Stimulated activated CD8-positive, alpha-beta memory T cell treated with anti-CD3 and anti-CD28 coated beads, Interleukin-4, amount 100 ng/mL, for 4 hours (primary cell): ENCODE measurements at places on chromosomes 4 and X.
A peak's percentile ranks its signal among the peaks of the same experiment; 100 is the strongest.

DNA sequence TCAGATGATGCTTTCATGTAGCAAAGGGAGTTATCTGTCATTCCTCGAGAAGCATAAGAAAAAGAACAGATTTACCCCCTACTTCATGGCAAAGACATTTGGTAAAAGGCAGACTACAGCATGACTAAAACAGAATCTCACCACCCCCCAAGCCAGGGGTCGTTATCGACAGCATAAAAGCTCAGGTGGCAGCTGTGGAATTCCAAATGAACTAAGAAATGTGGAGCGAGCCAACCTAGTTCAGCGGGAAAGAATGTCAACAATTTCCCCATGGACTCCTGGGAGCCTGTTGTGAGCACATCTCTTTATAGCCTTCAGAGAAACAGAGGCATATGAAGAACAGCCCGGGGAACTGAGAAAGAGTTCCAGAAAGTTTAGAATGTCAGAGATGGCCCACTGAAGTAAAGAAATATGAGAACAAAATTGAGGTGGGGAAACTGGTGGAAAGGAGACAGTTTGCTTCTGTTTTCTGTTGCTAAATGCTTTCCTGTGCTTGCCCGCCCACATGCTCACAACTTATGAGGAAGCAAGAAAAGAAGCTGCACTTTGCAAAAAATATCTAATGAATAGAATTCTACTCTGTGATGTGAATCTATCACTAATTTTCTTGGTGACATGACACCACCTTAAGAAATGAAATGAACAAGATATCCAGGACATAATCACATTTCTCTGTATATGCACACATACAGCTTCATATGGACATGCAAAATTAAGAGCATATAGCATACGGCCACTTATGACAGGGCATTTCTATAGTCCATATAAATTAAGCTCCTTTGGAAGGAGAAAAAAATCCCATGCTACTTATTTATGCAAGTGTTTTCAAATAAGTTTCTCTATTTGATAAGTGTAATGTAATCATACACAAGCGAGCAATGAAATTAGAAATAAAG is 135.3 kb upstream of the MID1 start:
- no peak for DNase-seq

DNA sequence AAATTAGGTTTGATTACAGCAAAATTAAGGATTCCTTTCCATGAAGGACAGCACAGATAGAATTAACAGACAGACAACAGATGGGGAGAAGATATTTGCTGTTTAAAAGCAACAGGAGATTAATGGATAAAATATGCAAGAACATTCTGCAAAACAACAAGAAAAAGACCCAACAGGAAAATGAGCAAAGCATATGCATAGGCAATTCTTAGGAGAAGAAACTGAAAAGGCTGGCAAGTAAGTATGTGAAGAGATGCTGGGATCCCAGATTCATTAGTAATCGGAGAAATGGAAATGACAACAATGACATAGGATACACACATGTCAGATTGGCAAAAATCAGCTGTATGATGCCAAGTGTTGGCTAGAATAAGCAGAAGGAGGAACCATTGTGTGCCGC is 27.5 kb upstream of the HMGB3 start:
- DNase-seq, result no peak

DNA sequence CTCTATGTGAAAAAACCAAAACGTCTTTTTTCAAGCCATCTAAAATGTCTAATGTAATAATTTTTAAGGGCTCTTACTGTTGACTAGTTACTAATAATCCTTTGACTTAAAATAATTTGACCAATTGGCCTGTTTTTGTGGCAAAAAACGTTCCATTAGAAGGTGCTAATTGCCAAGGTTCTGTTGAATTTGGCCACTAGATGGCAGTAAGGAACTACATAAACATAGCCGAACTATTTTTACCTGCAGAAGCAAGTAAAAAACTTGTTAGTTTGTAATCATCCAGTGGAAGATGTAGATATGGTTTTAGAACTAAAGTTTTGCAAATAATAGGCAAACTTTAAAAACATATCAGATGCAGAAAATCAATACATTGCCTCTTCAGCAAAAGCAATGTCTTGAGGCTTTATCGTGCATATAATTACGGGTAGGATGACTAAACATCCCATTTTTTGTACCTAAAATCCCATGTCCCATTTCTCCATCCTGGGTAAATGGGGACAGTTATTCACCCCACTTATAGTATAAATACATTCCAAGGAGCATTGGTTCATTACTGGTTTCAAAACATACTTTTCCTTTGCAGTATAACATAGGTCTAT is 57.6 kb downstream of the PROM1 start:
- DNase-seq, result no peak

- DNase-seq, result no peak
These were observed 89.3 kb upstream of the NEIL3 start for GRCh38 chr4:177220376-177220775.

DNA sequence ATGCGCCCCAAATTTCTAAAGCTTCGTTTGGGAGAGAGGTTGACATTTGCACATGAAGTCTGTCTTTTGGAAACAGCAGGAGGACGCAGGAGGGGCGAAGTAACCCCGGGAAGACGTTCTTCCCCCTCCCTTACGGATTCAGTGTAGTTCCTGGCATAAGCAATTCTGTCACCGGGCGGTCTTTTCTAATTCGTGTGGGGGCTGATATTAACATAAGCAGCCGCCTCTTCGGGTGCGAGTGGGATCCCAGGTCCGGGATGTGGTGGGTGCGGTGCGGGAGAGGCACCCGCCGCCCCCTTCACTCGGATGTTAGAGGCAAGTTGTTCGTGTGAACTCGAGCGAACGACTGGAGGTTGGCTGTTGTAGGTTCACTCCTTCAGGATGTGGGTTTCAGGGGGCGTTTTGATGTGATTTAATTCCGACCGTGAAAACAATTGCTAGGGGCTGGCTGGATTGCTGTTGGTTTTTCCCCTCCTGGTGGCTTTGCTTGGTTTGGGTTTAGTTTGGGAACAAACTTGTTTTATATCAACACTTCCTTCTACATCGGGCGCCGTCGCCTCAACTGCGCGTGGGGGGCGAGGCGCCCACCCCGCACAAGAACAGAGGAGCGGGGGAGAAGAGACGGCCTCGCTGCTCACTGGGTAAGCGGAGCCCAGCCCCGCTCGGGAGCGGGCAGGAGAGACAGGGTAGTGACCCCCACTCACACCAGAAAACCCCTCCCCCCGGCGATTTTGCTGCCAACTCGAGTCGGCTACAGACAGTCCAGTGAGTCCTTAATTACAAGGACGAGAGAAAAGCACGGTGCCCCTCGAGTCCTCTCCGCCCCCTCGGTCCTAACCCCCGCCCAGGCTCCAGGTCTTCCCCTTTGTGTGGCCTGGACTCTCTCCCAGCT is 2.9 kb upstream of the LEF1 start:
- DNase-seq, result peak; percentile 28

GRCh38 chrX:17703201-17703600 is 34.1 kb upstream of the SCML1 start:
- no peak for DNase-seq

DNA sequence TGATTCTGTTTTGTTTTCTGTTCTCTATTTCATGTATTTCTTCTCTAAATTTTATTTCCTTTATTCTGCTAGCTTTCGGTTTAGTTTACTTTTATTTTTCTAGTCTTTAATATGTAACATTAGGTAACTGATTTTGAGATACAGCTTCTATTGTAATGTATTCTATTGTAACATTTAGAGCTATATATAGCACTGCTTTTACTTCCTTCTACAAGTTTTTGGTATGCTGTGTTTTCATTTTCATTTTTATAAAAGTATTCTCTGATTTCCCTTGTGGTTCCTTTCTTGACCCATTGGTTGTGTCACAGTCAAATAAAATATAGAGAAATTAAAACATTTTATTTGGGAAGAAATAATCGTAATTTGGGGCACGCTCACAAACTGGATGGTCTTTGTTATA is 13.9 kb upstream of the CT47A1 start:
- DNase-seq, result no peak

GRCh38 chr4:56804551-56804950 is 16.9 kb downstream of the SPINK2 start:
- no peak for DNase-seq

DNA sequence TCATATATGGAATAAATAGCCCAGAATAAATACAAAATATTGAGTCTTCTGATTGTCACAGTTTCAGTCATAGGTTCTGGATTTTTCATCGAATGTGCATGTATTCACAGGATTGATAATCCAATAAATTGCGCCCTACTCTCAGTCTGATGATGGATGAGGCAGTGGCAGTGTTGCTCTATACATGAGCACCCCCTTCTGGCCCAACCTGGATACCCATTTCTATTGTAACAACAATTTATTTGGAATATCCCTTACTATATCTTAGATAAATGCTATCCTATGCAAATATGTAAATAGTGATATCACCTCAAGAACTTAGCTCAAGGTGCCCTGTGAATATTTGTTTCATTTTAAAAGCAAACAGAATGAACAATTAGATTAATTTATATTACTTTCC is 733.7 kb upstream of the PABPC4L start:
- DNase-seq, result no peak

DNA sequence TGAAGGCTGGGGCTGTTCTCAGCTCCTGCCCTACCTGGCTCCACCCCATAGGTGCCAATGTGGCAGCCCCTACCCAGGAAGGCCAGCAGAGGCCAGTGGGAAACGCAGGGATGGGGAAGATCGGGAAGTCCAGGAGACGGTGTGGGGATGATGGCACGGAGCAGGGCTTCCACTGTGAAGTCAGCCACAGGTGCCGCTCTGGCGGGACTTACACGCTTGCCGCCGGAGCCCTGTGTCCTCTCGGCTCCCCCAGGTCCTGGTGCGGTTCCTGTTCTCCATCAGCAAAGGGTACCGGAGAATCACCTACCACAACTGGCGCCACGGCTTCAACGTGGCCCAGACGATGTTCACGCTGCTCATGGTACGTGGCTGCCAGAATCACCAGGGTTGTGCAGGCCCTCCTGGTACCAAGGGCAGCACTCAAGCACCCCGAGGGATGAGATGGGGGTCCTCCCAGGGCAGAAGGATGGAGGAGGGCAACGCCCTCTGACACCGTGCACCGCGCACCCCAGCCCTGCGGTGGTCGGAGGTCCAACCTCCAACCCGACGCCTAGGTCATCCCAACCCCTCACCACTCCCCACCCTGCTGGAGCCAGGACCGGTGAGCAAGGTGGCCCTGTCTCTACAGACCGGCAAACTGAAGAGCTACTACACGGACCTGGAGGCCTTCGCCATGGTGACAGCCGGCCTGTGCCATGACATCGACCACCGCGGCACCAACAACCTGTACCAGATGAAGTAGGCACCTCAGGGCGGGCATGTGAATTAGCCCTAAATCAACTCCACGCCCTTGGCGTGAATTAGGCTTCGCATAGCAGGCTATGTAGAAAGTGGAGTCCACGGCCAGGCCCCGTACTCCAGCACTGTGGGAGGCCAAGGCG is 12.0 kb downstream of the ATP5ME start:
- DNase-seq, result no peak

DNA sequence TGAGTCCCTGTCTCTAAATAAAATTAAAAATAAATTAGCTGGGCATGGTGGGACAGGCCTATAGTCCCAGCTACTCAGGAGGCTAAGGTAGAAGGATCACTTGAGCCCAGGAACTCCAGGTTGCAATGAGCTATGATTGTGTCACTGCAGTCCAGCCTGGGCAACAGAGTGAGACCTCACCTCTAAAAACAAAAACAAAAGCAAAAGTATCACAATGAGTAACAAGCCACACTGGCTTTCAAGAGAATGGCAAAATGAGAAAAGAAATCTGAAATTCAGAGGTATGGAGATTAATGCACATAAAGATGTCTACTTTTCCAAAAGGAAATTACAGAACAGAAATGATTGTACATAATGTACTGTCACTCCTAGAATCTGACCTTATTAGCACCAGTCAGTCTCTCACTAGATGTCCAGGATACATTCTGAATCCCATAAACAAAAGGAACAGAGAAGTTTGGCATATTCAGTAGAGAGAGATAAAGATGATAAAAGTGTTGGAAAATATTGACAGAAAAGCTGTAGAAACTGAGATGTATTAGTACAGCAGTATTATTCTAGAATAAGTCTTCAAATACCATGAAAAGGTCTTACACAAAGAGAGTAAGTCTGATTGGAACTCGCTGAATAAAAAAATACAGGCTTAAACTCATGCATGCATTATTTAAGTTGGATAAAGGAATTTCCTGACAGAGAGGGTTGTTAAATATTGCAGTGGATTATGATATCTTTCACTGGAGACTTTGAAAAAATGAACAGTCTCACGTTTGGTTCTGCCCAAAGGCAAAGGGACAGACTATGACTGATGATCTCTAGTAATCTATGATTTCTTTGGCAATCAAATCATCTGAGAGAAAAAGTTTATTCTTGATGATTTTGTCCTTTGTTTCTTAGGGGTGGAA is 102.5 kb downstream of the SH3RF1 start:
- no peak for DNase-seq

DNA sequence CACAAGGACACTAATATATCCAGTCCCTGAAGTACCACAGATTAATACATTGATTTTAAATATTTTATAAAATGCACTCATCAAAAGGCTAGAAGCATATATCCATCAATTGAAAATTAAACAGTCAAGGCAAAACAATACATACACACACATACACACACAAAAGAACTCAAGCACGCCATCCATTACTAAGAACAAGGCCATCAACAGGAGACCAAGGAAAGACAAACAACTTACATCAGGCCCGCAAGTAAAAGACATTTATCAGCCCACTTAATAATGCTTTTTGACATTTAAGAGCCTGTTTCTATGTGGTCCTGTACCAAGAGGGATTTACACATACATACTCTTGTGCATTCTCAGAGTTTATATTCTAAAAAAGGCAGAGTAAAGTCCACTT is 50.0 kb upstream of the ZNF827 start:
- DNase-seq, result no peak

GRCh38 chr4:56450342-56450741 is 14.3 kb downstream of the PAICS start:
- DNase-seq, result no peak

- DNase-seq, result no peak
These were observed 1.9 kb downstream of the SMAD1 start for GRCh38 chr4:145483514-145483913.

- no peak for DNase-seq
These were observed 17.8 kb downstream of the TRIM2 start for GRCh38 chr4:153221783-153222706.

DNA sequence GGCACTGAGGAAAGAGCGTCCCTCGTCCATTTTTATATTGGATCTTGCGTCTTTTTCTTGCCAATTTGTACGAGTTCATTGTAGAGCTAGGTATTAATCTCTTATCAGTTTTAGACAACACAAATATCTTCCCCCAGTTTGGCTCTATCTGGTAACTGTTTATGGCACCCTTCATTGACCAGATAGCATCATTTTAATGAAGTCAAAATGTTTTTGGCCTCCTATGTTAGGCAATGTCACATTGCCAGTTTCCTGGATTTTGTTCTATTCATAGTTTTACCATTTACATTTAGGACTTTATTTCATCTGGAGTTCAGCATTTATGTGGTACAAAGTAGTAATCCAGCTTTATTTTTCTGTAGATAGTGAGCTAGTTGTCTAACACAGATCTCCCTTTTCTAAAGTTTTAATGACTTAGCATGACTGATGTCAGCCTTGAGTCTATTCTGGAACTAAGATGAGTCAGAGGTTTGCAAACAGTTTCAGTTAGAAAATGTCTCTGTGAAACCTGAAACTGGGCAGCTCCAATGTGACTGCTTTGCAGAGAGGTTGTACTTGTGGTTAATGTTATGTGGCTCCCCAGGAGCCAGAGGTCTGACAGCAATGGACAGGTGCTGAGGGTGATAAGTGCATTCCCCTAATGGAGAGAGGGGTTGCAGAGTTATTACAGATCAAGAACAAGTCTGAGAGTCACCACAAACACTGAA is 5.3 kb upstream of the STBD1 start:
- DNase-seq, result no peak

- no peak for DNase-seq
These were observed 138.6 kb upstream of the APOOL start for GRCh38 chrX:84865113-84865512.

GRCh38 chr4:107740381-107740780 is 20.3 kb upstream of the PAPSS1 start:
- DNase-seq, result no peak
